Heart right ventricle (tissue), 16 donors: ENCODE measurements at places on chromosomes 7 and 10. TPM values are rescaled to one million over a fixed set of nuclear protein-coding genes. Genes with fewer than 3 reads are reported as not detected.

DNA sequence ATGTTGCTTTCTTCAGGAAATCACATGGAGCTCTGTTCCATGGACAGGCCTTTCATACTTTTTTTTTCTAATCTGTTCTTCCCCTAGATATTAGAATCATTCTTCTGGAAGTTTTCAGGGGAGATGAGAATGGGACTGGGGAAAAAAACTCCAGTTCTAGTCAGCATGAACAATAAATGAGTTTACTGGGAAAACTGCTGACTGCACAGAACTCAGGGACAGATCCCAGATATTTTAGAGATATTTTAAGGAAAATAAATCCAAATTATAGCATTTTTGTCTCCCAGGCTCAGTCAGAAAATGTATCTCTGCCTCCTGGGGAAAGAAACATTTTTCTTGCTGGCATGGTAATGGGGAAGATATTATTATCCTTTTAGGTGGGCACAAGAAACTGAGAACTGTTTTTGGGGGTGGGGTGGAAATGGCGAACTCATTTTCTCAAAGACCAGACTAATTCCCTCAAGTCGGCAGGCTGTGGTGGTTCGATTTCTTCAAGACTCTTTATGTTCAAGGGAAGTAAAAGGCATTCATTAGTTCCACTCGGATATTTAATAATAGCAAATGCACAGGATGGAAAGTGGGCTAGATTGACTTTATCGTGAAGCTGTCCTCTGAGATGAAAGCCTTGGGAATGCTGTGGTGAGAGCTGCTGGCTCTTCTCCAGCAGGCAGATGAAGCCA, 157.5 kb downstream of the ADRA2A start:
- no peak overlapping the region for H3K27ac ChIP-seq
- H3K4me1 ChIP-seq: no peaks in the 10 kb centered on the region
- H3K27me3 ChIP-seq: peaks cover 9% of the 10 kb centered on the region
- H3K36me3 ChIP-seq: no peaks in the 10 kb centered on the region
- DNase-seq: no peak

Gene TMEM130
- total RNA-seq: not detected

DNA sequence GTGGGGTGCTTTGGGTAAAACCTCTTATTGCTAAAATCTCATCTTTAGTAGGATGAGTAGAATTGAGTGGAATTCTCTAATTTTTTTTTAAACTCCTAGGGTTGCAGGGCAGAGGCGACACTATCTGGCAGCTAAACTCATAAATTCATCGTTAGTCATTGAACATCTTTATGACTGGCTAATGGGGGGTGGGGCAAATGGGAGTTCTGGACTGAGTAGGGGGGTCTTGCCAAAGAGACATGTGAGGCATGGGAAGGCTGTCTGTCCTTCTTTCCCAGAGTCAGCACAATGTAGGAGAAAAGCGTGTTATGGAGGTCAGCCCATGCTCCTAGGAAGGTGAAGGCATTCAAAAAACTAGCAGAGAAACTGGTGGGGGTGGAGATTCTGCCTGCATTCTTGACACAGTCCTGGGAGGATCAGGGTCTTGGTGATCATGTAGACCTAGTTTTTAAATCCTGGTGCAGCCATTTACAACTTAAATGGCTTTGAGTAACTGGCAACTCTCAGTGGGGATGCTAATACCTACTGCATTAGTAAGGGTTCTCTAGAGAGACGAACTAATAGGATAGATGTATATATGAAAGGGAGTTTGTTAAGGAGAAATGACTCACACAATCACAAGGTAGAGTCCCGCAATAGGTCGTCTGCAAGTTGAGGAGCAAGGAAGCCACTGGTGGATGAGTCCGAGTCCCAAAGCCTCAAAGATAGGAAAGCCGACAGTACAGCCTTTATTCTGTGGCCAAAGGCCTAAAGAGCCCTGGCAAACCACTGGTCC, 47.7 kb downstream of the EMX2 start:
- no peak overlapping the region for H3K27ac ChIP-seq
- no peak overlapping the region for H3K4me3 ChIP-seq
- no peaks in the 10 kb centered on the region for H3K4me1 ChIP-seq
- no peak for DNase-seq
- peaks cover 16% of the 10 kb centered on the region for H3K27me3 ChIP-seq

Gene SPDYE2B
- total RNA-seq: not detected

DNA sequence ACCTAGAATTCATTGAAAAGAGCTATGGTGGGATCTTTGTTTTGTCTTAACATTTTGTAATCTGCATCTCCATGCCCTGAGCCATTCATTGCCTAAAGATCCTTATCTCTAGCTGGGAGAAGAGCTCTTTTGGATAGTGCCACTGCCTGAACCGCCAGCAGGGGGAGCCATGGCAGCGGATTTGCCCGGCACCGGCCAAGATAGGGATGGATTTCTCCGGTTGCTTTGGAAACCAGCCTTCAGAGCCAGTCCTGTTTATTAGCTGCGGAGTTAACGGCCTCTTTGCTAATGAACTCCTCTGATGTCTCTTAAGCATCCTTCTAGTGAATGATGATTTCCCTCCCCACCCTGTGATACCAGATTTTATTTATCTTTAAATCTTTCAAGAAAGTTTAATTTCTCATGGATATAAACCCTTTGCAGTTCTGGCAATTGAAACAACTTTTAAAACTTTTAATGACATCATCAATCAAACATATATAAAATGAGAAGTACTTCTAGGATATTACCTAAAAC, 58.2 kb upstream of the LYZL2 start:
- no peak overlapping the region for H3K4me3 ChIP-seq
- peak; percentile 79 for DNase-seq
- no peaks in the 10 kb centered on the region for H3K36me3 ChIP-seq
- H3K4me1 ChIP-seq: no peaks in the 10 kb centered on the region
- peaks cover 9% of the 10 kb centered on the region for H3K27me3 ChIP-seq
- no peak overlapping the region for H3K27ac ChIP-seq

Gene PPP1R3C
- 211 TPM for total RNA-seq

DNA sequence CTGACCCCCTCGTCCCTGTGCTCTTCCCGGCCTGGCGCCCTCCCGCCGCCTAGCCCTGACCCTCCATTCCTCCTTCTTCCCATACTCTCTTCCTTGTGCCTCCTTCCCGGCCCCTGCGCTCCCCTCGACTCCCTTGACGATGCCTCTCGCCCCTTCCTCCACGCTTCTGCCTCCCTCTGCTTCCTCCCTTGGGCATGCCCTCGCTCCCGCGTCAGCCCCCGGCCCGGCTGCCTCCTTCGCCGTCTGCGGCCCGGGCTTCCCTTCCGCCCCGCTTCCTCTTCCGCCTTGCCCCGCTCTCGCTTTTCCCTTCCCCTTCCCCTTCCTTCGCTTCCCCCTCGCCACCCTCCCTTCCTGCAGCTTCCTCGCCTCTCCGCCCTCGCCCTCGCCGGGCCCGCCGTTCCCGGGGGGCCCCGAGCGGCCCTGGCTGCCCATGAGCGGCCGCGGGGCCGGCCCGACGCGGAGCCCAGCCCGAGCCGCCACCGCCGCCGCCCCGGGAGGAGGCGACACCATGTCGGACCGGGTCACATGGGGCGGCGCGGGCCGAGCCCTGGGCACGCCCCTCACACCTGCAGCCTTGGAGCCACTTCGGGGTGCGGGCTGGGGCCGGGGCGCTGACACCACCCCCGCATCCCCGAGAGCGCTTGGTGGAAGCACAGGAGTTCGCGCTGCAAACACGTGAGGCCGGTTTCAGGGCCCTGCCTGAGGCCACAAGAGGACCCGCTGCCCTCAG, at the start of gene FBXW4:
Gene FBXW4, minus strand, starts transcription at position 497 of the 730 bp plus-strand sequence. Its CDS starts 65 bp downstream, at position 432.
- no peaks in the 10 kb centered on the region for H3K36me3 ChIP-seq
- peak within 1 kb of the TSS; percentile 94 for H3K4me3 ChIP-seq
- DNase-seq: peak; percentile 61
- H3K27me3 ChIP-seq: no peaks in the 10 kb centered on the region
- peak within 1 kb of the TSS; percentile 99 for H3K27ac ChIP-seq

DNA sequence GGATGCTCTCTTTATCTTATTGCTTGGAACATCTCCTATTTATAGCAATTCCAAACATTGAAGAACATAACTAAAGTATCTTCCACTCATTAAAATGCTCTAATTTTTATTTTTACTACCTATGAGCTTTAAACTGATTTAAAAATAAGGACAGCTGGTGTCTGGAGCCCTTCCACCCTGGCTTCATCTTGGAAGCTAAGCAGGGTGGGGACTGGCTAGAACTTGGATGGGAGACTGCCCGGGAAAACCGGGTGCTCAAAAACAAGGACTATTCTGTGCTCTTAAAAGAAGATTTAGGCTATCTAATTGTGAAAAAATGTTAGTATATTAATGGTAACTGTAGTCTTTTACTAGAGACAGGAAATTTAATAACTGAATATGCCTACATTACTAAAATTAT, 69.2 kb downstream of the ARMC3 start:
- no peak overlapping the region for H3K4me3 ChIP-seq
- H3K36me3 ChIP-seq: no peaks in the 10 kb centered on the region
- no peak overlapping the region for H3K27ac ChIP-seq

- no peak overlapping the region for H3K4me3 ChIP-seq
- no peak overlapping the region for H3K27ac ChIP-seq
- peaks cover 35% of the 10 kb centered on the region for H3K27me3 ChIP-seq
- H3K4me1 ChIP-seq: no peaks in the 10 kb centered on the region
- DNase-seq: no peak
- no peaks in the 10 kb centered on the region for H3K36me3 ChIP-seq
Measured at GRCh38 chr10:131260031-131260430, 51.5 kb downstream of the TCERG1L start.

Gene MRLN
- not detected for total RNA-seq

DNA sequence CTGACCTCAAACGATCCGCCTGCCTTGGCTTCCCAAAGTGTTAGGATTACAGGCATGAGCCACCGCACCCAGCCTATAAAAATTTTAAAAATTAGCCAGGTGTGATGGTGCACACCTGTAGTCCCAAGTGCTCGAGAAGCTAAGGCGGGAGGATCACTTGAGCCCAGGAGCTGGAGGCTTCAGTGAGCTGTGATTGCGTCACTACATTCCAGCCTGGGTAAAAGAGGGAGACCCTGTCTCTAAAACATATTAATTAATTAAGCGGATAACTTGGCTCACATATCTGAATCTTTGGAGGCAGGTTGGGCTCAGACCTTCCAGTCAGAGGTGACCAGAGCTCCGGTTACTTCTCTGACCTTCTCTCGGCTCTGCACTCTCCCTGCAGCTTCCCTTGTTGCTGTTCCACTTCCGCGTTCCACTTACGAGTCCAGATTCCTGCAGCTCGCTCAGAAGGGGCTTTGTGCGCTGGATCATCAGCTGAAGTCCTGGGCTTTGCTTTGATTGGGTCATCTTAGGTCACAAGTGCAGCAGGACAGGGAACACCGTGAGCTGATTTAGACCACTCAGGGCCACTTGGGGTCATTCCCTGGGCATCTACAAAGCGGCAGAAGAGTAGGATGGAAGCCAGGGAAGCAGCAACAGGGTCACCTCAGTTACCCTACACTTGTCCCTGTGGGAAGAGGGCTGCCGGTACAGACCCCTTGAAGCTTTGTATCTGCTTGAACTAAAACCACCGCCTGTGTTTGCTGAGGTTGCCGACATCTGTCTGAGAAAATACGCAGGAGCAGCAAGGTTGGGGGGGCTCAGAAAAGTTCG, 2.0 kb upstream of the ARPC1B start:
- H3K36me3 ChIP-seq: no peaks in the 10 kb centered on the region
- peaks cover 38% of the 10 kb centered on the region for H3K4me1 ChIP-seq
- no peak for DNase-seq
- no peaks in the 10 kb centered on the region for H3K27me3 ChIP-seq
- H3K27ac ChIP-seq: peak overlapping the region; percentile 37
- H3K4me3 ChIP-seq: no peak overlapping the region

- no peak overlapping the region for H3K4me3 ChIP-seq
- DNase-seq: no peak
- no peaks in the 10 kb centered on the region for H3K36me3 ChIP-seq
- H3K4me1 ChIP-seq: no peaks in the 10 kb centered on the region
- no peaks in the 10 kb centered on the region for H3K27me3 ChIP-seq
Measured at GRCh38 chr7:113289140-113289740, 170.9 kb upstream of the SMIM30 start.

GRCh38 chr10:62085404-62085803, 183.2 kb downstream of the RTKN2 start:
- H3K4me1 ChIP-seq: peaks cover 45% of the 10 kb centered on the region
- no peaks in the 10 kb centered on the region for H3K27me3 ChIP-seq
- no peak for DNase-seq
- peak overlapping the region; percentile 87 for H3K27ac ChIP-seq

Gene COL1A2
- 91.4 TPM for total RNA-seq

Gene PIK3AP1
- total RNA-seq: 2.7 TPM

GRCh38 chr7:95586951-95587301, 9.4 kb downstream of the PDK4 start:
- no peak for DNase-seq
- peaks cover 95% of the 10 kb centered on the region for H3K36me3 ChIP-seq

DNA sequence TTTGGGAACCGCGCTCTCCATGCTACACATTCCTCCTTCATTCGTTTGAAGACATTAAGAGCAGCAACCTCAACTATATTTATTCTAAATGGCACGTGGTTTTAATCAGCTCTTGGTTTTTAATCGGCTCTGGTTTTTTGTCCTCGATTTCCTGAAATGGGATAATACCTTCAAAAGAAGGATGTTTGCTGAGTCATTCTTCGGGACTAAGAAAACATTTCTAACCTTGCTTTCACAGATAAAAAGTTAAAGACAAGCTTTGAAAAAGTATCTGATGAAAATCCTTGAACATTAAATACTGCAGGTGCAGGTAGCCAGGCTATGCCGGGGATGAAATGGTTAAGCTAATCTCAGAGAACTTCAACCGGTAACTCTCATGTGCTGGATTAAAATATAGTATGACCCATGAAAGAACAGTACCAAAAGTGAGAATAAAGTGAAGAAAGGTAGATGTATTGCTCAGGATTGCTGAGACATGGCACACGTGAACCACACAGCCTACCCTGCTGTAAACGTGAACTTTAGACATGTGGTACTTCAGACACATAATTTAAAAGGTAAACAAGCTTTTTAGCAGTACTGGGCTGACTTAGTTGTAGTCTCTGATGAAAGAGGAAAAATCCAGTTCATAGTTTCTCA, 89.1 kb downstream of the PTPRN2 start:
- DNase-seq: no peak
- no peaks in the 10 kb centered on the region for H3K4me1 ChIP-seq
- no peak overlapping the region for H3K27ac ChIP-seq
- H3K27me3 ChIP-seq: peaks cover 58% of the 10 kb centered on the region
- H3K4me3 ChIP-seq: no peak overlapping the region

Gene LLCFC1
- not detected for total RNA-seq
